Ascending aorta (tissue), 2 donors: ENCODE measurements at places on chromosomes 7 and 10. TPM values are rescaled to one million over a fixed set of nuclear protein-coding genes. Genes with fewer than 3 reads are reported as not detected.

- peak; percentile 44 for DNase-seq
Measured at GRCh38 chr7:139747662-139748372, 30.0 kb downstream of the HIPK2 start.

The PNLIP gene
- total RNA-seq, result not detected

The ZNF107 gene
- 0.85 TPM for total RNA-seq

DNA sequence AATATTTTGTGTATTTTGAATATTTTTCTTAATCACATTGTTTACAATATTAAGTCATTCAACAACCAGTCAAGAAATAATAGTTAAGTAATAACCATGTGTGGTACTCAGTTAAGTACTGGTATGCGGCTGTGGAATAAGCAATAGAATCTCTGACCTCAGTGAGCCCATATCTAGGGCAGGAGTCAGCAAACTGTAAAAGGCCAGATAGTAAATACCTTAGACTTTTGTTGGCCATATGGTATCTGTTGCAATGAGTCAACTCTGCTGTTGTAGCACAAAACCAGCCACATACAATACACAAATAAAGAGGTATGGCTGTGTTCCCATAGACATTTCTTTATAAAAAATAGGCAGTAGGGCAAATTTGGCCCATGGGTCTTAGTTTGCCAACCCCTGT is 311.6 kb upstream of the SEMA3A start:
- DNase-seq, result no peak

- no peak for DNase-seq
Measured at GRCh38 chr7:25391961-25392587, 163.8 kb upstream of the NPVF start.

The LRRN3 gene
- 1.7 TPM for total RNA-seq

- peak; percentile 56 for DNase-seq
Measured at GRCh38 chr7:27187475-27188385, 2.7 kb upstream of the HOXA11 start.

The TSPAN13 gene
- total RNA-seq, result 4.4 TPM

GRCh38 chr10:26554246-26554645 is 116.1 kb downstream of the APBB1IP start:
- DNase-seq, result no peak
